ENCODE measurements at places on chromosomes 5 and 9.

GRCh38 chr9:35915681-35916294, 6.5 kb downstream of the SPAAR start:
- no peak for DNase-seq

DNA sequence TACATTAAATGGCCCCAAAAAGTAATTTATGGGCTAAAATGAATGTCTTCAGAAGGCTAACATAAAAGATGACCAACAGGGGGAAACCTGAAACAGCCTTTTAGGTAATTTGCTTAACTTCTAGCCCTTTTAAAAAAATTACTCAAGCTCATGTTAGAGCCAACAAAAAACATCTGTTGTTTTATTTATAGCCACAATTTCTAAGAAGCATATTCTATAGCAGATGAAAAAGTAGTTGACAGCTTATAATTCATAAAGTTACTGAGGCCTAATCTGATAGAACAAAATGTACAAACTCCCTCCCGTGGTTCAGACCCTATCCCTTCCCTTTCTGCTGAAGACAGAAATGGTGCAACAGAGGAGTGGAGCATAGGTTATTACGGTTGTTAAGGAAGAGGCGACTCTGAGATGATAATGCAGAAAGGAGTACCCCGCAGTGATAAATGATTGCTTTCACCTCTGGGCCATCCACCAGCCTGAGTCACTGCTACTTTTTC, 46.1 kb downstream of the PIK3R1 start:
- no peak for DNase-seq

DNA sequence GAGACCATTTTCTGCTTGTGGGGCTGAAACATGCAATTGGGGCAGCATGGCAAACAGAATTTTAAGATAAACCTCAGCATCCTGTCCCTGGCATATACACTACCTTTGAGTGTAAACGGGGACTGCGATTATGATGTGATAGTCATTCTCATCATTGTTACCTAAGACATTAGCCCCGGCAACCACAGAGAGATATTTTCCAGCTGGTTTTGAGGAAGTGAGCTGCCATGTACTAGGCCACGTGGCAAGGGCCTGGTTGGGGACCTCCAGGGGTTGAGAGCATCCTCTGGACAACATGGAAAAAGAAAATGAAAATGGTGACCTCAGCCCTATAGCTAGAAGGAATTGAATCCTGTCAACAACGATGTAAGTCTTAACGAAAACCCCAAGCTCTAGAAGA, 623.6 kb upstream of the CDH18 start:
- DNase-seq, result no peak

DNA sequence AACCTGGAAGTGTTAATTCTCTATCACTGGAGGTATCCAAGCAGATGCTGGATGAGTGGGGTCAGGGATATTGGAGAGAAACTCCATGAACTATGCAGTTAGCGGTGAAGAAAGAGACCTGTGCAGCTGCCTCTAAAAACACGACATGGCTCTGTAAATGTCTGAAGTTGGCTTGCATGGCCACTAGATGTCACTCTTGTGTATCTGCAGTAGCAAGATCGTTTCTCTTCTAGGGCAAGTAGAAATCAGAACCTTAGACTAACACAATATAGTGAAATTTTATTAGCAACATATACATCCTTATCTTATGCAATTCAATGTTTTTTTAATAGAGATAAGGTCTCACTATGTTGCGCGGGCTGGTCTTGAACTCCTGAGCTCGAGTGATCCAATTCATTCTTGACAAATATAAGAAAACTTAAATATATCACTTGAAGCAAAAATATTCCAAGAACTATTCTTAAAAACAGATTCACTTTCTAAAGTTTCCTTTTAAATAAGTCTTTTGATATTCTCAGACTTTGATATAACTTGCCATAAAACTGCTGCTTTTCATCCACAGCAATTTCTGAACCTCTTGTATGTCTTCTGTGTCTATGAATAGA, 2.9 kb downstream of the OR2S2 start:
- peak; percentile 33 for DNase-seq

DNA sequence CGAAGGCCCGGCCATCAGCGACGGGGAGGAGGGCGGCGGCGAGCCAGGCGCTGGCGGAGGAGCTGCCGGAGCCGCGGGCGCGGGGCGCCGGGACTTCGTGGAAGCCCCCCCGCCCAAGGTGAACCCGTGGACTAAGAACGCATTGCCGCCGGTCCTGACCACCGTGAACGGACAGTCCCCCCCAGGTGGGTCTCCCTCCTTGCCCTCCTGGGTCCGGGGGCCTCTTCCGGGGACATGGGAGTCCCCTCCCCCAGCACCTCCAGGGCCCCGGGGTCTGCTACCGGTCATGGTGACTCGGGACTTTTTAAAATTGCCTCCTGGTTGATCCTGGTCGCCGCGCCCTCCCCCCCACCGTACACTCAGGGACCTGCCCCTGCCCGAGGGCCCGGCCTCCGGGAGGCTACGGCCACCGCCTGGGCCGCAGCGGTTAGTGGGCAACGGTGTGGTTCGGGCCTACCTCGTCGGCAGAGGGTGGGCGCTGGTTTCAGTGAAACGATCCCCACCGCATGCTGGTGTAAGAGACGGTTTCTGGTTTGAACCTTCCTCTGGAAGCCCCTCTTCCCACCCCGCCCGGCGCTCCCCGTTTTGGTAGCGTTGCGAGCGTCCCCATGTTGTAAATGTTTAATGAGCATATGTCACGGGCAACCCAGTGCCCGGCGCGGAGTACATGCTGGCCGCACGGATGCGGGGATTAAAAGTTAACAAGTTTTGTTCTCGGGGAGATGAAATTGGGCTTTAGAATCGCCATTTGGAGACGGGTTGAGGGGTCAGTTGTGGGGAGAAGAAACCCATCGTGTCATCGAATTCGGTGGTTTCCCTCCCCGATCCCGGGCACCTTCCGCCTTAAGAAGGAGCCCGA, 1.1 kb downstream of the LARP1 start:
- no peak for DNase-seq

DNA sequence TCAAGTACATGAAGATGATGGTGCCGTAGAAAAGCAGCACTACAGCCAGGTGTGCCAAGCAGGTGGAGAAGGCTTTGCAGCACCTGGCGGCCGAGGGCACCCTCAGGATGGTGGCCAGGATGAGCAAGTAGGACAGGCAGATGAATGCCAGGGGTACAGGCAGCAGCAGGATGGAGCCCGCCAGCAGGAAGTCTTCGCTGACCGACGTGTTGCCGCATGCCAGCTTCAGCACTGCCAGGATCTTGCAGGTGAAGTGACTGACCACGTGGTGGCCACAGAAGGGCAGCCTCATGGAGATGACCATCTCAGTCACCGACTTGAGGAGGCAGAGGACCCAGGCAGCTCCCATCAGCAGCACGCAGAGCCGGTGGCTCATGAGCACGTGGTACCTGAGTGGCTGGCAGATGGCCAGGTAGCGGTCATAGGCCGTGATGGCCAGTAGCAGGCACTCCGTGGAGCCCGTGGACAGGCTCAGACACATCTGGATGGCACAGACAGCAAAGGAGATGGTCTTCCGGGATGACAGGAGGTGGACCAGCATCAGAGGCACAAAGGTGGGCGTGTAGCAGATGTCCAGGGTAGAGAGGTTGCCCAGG, 482 bp downstream of the OR13J1 start:
- DNase-seq, result no peak

DNA sequence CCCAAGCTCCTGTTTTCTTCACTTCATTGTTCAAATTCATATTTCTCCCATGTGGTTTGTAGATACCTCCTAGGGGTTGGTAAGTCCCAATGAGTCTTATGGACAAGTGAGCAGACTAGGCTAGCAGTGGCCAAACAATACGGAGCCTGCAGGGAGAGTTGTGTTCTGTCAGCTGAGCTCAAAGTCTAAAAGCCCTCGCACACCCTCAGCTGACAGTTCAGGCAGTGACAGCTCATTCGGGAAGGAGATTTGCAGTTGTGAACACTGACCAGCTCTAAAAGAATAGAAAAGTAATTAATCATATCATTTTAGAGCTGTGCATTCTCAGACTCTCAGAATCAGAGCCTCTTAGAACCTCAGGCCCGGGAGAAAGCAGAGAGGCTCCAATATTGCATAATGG, 95.1 kb downstream of the SH3TC2 start:
- DNase-seq, result no peak

DNA sequence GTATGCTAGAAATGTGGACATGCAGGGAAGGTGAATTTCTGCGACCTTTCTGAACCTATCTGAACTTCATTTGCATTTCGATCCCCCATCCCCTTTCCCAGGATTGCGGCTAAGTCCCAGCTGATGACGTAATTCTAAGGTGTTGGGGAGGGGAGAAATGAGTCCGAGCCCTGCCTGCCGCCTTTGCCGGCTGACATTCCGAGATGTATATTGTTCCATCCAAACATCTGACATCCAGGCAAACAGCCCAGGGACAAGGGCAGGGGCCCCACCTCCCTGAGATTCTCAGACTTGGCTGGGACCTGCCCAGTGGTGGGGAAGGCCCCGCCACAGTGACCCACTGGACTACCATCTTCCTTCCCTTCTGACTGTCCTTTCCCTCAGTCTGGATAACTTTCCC, 494.6 kb downstream of the ENC1 start:
- no peak for DNase-seq

DNA sequence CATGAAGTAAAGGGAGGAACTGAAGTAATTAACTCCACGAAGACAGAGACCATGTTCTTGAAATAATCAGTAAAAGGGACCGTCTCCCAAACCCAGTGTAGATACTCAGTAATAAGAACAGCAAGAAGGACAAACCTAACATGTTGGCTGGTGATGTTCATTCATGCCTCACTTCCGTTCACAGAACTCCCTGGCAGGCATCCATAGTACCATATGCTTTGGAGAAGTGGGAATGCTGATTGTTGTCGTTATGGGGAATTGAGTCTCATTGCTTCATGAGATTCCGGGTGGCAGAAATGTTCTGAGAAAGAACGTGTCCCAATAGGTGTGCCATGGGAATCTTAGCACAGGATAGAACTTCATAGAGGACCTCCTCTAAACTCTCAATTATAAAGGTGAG, 452.3 kb downstream of the ZSWIM6 start:
- DNase-seq, result no peak

DNA sequence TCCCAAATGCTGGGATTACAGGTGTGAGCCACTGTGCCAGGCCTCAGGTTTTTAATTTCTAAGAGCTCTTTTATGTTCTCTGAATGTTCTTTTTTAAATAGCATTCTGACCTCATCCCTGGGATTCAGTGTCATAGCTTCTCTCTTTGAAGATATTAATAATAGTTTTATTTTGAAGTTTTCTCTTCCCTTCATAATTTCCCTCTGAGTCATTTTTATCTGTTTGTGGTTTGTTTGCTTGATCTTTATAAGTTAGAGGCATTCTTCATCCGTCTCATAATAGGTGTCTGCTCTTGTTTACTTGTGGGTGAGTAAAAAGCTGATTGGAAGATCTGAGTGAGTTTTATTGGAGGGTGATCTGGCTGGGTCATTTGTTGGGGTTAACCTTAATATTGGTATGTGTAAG, 12.5 kb upstream of the MAMDC2 start:
- no peak for DNase-seq

DNA sequence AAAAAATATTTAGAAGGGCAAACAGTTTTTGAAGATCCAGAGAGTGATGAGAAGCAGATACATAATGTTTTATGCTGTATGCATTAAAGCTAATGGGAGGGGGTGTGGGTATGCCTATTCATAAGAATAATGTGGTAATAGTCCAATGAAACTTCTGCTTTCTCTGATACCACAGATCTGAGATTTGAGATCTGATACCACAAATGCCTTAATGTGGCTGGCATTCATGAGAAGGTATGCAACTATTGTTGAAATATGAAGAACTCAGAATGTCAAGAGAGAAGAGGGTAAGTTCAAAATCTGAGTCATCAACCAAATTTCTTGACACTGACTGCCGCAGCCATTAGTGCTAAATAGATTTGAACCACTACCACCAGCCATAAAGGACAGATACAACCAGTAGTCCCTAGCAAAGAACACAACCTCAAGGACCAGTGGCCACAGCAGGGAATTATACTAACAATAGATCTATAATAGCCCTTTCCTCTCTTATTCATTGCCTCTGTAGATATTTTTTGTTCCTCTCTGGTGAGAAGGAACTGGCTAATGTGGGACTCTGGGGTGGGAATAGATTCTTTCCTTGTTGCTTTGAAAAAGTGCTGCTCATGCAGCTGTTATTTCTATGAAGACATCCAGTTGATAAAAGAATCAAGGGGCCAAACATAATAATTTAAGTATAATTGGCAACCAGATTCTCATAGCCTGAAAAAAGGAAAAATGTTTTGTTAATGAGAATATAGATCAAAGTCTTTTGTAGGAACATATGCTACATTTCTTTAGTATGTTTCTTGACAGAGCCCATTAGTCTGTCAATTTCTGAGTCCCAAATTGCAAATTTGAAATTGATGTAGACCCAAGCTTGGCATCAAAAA, 256.5 kb upstream of the ZNF608 start:
- DNase-seq, result no peak

GRCh38 chr5:69364414-69364813, 4.9 kb downstream of the AK6 start:
- DNase-seq, result no peak

- no peak for DNase-seq
These were observed 132.5 kb downstream of the CDH18 start for GRCh38 chr5:19855453-19855852.

- DNase-seq, result no peak
These were observed 216.2 kb downstream of the MED10 start for GRCh38 chr5:6162175-6162574.

- DNase-seq, result no peak
These were observed 17.8 kb downstream of the BICD2 start for GRCh38 chr9:92746567-92747458.

GRCh38 chr5:181173420-181174342, 26.3 kb downstream of the OR2V2 start:
- no peak for DNase-seq

- peak; percentile 54 for DNase-seq
These were observed 4.3 kb upstream of the AHRR start for GRCh38 chr5:317086-317811.

- no peak for DNase-seq
These were observed 41.7 kb upstream of the TMEM250 start for GRCh38 chr9:136160381-136160841.

Data from iPS DF 6.9 (cell line).